ENCODE measurements at places on chromosomes 16 and 17. TPM values are rescaled to one million over a fixed set of nuclear protein-coding genes. Genes with fewer than 3 reads are reported as not detected.

The IQCK gene
- 9.0 TPM for polyA plus RNA-seq

The NUPR1 gene
- polyA plus RNA-seq: 171 TPM

The MYH8 gene
- polyA plus RNA-seq: not detected

The DOC2A gene
- 4.6 TPM for polyA plus RNA-seq

The TSPAN10 gene
- 0.76 TPM for polyA plus RNA-seq

The FOXF1 gene
- 8.5 TPM for polyA plus RNA-seq

The TLCD3B gene
- not detected for polyA plus RNA-seq

The KRT15 gene
- polyA plus RNA-seq: 9.2 TPM

The ADAP2 gene
- 9.0 TPM for polyA plus RNA-seq

The NXN gene
- 1.4 TPM for polyA plus RNA-seq

The IRX6 gene
- not detected for polyA plus RNA-seq

The ADAD2 gene
- polyA plus RNA-seq: 0.29 TPM

The FNDC8 gene
- not detected for polyA plus RNA-seq

The LRRC37A gene
- 1.7 TPM for polyA plus RNA-seq

The PRR35 gene
- not detected for polyA plus RNA-seq

The KRT33A gene
- polyA plus RNA-seq: not detected

The BAIAP3 gene
- polyA plus RNA-seq: 0.60 TPM

Data from sigmoid colon (tissue), 7 donors.